ENCODE measurements at places on chromosomes 3 and 15.

GRCh38 chr3:157170861-157171260, 10.9 kb upstream of the CCNL1 start:
- no peak for DNase-seq

DNA sequence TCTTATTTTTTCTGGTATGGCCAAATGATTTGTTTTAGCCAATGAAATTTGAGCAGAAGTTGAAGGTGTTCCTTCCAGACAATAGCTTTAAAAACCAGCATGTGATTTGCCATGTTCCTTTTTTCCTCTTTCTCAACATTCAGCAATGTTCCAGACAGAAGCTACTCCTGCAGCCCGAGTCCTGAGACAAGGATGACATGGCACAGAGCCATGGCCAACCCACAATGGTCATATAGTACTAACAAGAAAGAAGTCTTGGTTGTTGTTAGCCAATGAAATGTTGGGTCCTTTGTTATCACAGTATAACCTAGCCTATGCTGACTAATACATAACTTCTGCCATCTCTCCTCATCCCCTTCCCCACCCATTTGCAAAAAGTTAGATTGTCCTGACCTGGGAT, 211.1 kb upstream of the STT3B start:
- DNase-seq: no peak

GRCh38 chr3:160929595-160929994, 173.6 kb downstream of the PPM1L start:
- no peak for DNase-seq

- DNase-seq: no peak
Measured at GRCh38 chr15:63027646-63028045, 14.9 kb upstream of the TPM1 start.

DNA sequence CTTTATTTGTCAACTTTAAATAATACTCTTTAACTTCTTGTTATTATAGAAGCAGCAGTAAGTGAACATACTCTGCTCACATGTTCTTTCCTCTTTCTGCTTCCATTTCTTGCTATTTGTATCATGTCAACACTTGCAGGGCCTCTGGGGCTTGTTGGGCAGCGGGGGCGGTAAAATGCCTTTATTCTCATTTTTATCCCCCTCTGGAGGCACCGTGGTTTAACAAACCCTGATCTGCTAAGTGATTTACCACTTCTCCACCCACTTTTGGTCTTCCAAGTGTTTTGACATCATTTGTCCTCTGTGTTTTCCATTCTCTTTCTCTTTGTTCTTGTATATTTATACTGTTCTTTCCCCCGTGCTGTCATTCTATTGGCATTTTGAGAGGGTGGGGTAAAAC, 33.9 kb downstream of the SCN10A start:
- no peak for DNase-seq

GRCh38 chr3:24850245-24850644, 355.6 kb upstream of the THRB start:
- DNase-seq: no peak

DNA sequence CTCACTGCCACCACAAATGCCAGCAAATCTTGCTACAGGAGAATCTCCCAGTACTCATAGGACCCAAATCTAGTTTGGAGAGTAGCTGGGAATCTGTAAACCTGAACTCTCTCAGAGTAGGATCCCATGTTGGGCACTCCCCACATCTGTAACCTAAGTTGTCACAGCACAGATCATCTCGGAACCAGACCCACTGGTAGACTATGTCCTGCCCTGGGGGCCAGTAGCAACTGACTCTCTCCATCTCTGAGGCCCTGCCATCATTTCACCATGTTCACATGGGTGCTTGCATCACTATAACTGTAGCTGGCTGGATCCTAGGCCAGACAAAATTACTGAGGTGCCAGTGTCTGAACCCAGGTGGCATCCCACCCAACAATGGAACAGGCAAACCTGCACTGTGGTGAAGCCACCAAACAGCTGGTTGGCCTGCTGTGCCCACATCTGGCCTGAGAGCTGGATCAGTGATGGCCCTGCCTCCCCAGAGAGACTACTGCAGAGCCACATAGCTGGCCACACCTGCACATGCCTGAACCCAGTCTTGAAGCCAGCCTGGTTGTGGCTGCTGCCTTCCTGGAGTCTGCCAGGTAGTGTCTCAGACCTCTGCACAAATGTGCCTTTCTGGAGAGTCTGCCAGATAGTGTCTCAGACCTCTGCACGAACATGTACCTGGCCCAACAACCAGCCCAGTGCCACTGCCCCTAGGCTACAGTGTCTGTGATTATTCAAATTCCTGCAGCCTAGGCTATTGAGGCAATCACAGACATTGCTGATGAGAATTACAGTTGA, 82.0 kb downstream of the ISL2 start:
- DNase-seq: no peak

DNA sequence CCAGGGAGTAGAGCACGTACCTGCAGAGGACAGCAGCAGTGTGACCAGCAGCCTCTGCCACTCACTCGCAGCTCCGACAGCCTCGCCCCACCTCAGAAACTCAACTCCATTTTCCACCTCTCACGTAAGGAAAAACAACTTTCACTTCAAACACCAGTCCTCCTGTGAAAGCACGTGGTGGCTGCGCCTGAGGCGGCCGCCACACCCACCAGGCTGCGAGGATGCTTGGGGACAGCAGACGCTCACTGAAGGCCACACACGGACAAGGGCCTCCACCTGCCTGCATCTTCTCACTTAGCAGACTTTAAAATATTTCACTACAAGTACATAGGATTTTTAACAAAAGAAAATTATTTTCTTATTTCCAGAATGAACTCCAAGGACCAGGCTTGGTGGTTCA, 67.9 kb downstream of the CYFIP1 start:
- no peak for DNase-seq

DNA sequence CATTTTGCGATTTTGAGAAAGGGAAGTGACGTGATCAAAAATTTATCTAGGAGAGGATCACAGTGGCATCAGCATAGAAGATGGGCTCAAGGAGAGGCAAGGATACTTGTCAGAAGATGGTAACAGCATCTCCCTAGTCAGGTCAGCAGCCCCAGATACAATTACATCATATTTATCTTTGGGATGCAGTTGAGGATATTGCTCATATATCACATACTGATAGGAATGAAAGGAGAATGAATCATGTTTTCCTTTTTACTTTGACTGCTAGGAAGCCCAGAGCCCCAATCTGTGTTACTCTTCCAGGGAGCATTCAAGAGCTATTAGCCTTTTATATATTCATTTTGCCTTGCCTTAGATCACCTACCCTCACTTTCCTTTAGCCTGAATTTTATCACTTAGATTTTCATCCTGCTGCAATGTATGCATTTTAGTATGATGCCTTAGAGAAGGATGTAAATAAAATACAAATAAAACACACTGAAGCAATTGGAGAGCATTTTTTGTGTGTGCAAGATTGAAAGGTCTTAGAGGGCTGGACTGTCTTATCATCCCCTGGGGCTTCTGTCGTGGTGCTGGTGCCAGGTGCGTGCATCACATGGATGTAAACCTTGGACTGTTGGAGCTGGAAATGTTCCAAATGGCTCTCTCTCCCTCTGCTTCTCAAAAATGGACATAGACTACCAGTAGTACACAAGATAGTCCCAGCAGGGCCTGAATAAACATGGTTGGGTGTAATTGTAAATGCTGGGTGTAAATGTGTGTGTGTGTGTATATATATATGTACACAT, 40.3 kb downstream of the CORO2B start:
- no peak for DNase-seq

DNA sequence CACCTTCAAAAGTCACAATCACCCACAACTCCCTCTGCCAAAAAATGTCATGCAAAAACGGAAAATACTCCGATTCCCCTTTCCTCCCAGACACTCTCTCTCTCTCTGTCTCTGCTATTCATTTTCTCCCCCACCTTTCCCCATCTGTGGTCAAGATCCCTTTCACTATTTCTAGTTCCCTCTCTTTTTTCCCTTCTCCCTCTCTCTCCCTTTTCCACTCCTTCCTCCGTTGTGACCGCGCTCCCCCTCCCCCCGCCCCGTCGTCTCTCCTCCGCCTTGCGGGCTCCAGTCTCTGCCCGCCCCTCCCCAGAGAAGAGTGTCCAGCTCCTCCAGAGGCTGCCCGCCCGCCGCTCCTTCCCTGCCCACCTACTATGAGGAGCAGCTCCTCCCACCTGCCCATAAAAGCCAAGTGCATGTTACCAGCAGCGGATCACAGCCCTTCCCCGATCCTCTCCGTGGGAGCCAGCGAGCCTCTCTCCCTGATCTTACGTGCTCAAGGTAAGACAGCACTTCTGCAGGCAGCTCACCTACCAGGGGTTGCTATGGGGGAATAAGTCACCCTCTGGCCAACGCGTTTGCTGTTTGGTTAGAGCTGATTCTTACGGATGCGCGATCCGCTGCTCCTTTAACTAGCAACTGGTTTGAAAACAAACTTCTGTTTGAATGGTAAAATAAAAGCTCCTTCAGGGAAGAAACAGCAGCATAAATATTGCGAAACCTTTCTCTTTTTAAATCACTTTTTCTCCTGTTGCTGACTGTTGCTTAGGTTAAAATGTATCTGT, at the start of gene COL8A1:
Gene COL8A1 (plus strand): TSS at position 428 of the 782 bp plus-strand sequence. CDS start 152,089 bp downstream, outside the sequence.
- DNase-seq: peak; percentile 54

GRCh38 chr15:78321041-78321570, 19.0 kb upstream of the CRABP1 start:
- no peak for DNase-seq

GRCh38 chr3:184543843-184544512, 17.6 kb upstream of the EPHB3 start:
- DNase-seq: peak; percentile 85

GRCh38 chr15:32694222-32694983, 23.4 kb upstream of the GREM1 start:
- no peak for DNase-seq

GRCh38 chr3:112391648-112392047, 58.7 kb downstream of the CD200 start:
- DNase-seq: no peak

DNA sequence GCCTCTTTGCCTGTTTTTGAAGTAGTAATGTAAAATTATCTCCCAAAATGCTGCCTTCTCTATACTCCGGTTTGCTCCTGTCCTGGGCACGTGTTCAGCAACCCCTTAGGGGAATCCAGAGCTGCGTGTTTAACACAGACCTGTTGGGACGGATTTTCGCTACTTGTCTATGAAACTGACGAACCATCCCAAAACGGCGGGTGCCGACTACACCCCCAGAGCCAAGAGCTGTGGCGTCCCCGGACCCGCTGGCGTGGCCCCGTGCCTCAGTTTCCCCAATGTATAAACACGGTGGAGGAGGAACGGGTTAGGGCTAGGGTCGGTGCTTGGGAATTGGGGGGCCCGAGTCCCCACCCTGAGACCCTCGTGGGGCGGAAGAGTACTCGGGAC, 473 bp downstream of the FHIT start:
- DNase-seq: peak; percentile 45

- DNase-seq: no peak
Measured at GRCh38 chr15:101608201-101608600, 44.0 kb downstream of the TM2D3 start.

DNA sequence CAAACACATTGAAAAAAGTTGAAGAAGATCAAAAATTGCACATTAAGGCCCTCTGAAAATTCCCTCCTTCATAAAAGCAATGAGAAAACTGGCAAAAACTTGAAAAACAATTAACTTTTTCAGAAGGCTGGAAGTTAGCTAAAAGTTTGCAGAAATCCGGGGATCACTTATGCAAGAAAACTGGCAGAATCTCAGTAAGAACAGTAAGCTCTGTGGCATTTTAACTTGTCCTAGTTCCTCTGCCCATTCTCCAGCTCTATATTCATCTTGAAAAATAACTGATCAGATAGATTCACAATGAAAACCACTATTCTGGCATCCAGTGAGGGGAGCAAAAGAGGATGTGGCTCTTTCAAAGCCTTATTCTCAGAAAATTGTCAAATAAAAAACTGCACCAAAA, 566.8 kb downstream of the NTRK3 start:
- no peak for DNase-seq

GRCh38 chr3:47678446-47679338, 100.0 kb upstream of the CSPG5 start:
- no peak for DNase-seq

GRCh38 chr3:73365756-73366397, 258.9 kb downstream of the PDZRN3 start:
- DNase-seq: peak; percentile 62

GRCh38 chr3:101634591-101635196, 42.2 kb downstream of the ZBTB11 start:
- DNase-seq: no peak

- DNase-seq: no peak
Measured at GRCh38 chr3:194748225-194748624, 62.5 kb downstream of the FAM43A start.

DNA sequence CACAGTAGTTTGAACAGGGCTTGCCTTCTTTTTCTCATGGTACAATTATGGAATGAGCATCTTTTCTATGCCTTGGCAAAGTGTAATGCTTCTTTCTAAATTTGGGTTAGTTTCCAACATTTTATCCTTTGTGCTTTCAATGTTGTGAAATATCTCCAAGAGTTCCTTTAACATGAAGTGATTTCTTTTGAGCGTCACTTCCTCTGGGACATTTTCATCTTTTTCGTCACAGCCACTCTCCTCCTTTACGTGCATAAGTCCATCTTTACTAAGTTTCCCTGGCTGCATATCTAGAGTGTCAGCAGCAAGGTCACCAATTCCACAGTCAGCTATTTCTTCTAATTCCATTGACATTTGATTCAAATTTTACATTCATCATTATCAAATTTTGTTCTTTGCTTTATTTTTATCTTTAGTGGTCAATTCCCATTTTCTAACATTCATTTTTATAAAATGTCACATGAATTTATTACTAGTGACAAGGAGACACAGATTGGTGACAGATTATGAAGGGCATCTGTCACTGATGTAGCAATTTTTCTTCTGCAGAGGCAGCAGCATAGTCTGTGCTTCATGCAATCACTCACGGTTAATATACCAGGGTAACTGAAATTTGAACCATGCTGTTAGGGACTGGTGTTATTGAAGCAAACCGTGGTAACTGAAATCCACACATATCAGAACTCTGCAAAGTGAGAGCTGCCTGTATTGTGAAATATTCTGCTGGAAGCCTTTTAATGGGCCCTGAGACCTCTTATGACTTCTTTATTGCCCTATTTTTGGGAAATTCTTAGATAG, 126.5 kb upstream of the THBS1 start:
- no peak for DNase-seq

DNA sequence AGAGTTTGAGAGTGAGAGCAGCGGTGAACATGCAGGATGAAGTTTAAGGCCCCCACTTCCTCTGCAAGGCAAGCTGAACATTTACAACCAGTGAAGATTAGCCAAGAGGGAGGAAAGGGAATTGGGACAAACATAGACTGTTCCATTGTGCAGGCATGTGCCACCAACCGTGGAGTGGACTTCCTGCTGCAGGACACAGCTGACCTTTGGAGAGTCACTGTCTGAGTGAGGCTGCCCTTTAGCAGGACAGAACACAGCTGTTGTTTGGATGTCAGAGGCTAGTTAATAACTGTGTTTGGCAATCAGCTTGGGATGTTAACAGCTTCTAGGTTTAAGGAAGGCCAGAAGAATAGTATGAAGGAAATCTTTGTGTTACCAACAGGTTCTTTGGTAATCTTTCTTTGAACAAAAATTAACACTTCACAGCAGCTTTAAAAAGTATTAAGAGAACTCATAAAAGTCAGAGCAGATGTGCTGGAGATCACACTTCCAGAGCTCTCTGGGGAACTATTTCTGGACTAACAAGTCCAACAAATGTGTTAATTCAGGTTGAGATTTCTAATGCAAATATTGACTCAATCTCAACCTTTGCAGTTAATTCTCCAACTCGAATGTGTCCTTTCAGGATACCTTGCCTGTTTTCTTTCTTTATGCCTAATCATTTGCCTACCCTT, 31.4 kb downstream of the CTDSPL start:
- peak; percentile 59 for DNase-seq

All from ureter (tissue), 1 donor.